GF-D8 (cell line): ENCODE measurements at places on chromosomes 2 and 18.

- DNase-seq = no peak
These were observed 24.1 kb downstream of the GATA6 start for GRCh38 chr18:22193466-22193865.

GRCh38 chr2:149080971-149081370, 42.5 kb downstream of the LYPD6B start:
- no peak for DNase-seq

- no peak for DNase-seq
These were observed 56.7 kb downstream of the ADI1 start for GRCh38 chr2:3462493-3463104.

DNA sequence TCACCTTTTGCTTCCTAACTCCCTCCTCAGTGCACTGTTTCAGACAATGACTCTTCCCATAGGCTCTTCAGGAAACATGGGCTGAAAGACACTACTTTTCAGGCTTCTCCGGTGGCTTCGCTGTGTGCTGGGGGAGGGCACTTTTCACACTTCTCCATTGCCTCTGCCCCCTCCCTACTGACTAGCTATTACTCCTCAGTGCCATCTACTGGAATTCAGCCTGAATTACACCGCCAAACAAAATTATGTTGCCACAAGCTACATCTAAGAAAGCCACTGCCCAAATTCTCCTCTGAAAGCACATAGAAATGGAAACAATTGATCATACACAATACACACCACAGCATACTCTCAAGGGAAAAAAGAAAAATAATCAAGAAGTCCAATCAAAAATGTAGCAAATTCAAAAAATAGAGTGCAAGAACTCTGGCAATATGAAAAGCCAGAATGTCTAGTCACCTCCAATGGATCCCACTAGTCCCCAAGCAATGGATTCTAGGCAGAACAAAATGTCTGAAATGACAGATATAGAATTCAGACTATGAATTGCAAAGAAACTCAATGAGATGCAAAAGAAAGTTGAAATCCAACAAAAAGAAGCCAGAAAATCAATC, 1139.4 kb upstream of the GYPC start:
- no peak for DNase-seq

DNA sequence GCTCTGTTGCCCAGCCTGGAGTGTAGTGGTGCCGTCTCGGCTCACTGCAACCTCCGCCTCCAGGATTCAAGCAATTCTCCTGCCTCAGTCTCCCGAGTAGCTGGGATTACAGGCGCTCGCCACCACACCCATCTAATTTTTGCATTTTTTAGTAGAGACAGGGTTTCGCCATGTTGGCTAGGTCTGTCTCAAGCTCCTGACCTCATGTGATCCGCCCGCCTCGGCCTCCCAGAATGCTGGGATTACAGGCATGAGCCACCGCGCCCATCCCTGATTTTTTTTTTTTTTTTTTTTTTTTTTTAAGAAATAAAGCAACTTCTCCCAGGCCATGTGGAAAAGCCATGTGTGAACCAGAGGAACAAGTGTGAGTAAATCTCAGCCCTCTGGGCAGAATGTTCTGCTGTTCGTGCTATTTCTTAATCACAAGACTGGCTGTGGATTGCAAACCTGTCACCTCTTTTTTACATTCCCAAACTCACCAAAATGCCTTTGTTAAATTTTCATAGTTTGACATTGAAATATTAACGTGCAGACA, 6.4 kb upstream of the SH3BP4 start:
- DNase-seq = no peak

DNA sequence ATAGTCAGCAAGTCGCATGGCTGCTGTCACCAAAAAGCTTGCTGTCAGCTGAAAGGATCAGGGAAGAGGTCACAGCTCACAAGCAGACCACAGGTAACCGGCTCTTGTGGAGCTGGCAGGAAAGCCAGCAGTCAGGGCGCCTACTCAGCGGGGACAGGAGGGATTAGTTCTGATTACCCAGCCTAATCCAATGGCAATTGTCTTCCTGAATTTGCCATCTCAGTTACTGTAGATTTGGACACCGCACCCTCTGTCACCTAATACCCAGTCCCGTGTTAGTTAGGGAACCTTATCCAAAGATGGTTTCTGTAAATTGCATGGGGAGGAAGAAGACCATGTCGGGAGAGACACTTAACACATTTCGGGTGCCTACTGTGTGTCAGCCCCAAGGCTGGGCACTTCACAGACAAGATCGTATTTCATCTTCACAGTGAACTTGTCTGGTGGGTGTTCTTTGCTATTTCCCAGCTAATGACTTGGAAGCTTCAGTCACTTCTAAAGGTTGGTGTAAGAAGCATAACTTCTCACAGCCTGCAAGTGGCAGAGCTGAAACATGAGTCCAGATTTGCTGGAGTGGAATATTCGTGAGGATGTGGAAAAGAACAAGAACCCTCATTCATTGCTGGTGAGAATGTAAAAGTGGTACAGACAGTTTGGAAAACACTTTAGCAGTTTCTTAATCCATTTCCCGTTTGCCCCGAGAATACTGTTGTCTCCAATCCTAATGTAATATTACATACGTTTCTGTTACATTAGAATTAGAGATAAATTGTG, 9.9 kb downstream of the ALPK2 start:
- no peak for DNase-seq
